ENCODE measurements at places on chromosomes 16 and 17. TPM values are rescaled to one million over a fixed set of nuclear protein-coding genes. Genes with fewer than 3 reads are reported as not detected.

The DRC7 gene
- 0.48 TPM for total RNA-seq

The SNAI3 gene
- total RNA-seq: 0.33 TPM

The CTRB2 gene
- not detected for total RNA-seq

The SPECC1 gene
- total RNA-seq: 1.6 TPM

The DPEP3 gene
- not detected for total RNA-seq

The ADGRG3 gene
- not detected for total RNA-seq

The ABCA6 gene
- total RNA-seq: 34.3 TPM

Data from vein endothelial cell (primary cell).